Trophoblast cell (in vitro differentiated cells and primary cell): ENCODE measurements at places on chromosomes 12 and 14.

GRCh38 chr14:88104710-88105109 lies 99.8 kb downstream of the GPR65 start:
- DNase-seq = no peak

DNA sequence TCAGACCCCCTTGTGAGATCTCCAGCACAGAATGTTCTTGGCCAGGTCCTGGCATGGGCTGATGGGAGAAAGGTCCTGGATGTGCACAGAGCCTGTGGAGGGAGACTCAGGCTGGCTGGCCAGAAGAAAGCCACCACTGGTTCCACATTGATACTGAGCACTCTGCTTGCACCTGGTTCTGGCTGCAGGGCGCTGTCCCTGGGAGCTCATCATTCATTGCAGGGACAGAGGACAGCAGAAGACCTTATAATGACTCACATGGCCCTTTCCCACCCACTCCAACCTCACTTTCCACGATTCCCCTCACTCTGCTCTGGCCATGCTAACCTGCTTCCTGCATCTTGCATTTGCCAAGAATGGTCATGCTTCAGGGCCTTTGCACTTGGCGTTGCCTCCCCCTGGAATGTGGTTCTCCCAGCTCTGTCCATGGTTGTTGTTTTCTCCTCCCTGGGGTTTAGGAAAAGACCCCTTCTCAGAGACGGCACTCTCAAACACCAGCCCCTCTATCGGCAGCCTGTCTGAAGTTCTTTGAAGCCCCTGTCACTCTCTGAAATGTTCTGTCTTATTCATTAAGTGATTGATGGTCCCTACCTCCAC lies 10.3 kb downstream of the KRT7 start:
- DNase-seq = peak; percentile 48

DNA sequence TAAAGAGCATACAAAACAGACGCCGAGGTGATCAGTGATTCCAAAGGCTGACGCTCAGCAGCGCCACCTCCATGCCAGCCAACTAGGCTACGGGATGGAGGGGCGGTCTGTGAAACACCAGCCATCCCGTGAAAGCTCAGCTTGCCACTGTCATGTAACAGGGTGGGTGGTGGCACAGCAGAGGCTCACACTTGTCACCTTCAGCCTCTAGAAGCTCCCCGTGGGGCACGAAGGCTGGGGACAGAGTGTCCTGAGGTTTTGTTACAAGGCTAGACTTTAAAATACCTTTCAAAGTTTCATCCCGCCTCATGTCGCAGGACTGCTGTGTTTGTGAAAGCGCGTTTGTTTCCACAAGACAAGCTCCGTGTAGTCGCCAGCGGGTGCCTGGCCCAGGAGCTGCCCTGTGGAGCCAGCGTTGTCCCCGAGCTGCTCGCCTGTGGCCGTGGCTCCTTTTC lies 20.7 kb downstream of the XRCC3 start:
- no peak for DNase-seq

DNA sequence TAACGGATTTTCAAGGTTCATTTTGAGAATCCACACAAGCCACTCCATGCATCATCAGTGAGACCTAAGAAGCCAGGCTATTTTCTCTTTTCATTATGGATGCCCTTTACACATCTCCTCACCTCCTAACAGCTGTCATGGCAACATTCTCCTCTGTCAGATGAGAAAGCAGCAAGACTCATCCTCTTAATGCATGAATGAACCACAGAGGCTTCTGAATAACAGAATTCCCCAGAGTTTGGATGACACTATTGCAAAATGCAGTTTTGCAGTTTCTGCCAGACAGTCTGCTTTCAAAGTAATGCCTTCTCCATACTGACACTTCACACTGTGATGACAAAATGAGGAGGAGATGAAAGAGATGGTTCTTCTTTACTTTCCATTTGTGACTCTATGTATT lies 286.7 kb upstream of the GRIP1 start:
- DNase-seq = no peak

DNA sequence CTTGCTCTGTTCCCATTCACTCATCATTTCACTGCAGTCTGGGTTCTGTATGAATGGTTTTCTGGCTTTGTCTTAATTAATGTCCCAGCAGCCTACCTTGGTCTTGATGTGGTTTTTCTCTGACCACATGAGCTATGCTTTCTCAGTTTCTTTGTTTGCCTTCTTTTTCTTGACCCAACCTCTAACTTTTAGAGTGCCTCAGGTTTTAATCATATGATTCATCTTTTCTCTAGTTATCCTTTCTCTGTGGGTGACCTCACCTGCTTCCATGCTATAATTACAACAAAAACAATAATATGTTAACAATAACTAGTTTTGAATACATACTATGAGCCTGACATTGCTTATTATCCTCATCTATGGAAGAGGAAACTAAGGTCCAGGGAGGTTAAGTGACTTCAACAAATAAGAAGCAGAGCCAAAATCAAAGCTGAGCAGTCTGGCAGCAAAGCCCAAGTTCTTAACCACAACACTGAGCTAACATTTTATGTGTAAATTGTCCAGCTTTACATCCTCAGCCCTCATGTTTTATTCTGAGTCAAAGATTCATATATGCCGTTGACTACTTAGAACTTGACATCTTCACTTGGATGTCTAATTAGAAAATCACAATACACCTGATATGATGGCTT lies 4.7 kb upstream of the EPYC start:
- no peak for DNase-seq

GRCh38 chr14:75705014-75705413 lies 44.0 kb downstream of the TTLL5 start:
- peak; percentile 71 for DNase-seq

GRCh38 chr12:13103391-13104033 lies at the start of gene GSG1:
GSG1 (minus strand) TSS chr12:13103667; CDS start chr12:13103512, 155 bp downstream.
- DNase-seq = peak; percentile 59

- no peak for DNase-seq
Observed at GRCh38 chr14:99246536-99247097, 25.4 kb downstream of the BCL11B start.

DNA sequence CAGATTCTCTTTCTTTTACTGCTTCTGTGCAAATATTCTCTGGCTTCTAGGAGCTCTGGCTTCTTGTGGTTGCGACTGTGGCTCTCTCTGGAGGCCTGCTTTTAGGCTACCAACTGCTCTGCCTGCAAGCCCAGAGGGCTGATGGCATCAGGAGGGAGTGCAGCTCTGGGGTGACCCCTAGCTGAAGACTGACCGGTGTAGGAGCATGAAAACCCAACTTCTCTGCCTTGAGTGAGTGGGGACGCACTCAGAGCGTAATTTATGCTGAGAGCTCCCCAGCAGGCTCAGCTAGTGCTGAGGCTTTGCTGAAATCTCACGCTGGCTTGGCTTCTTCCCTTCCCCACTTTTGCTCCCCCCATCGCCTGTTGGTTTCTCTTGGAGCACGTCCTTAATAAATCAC lies 29.9 kb upstream of the RBM19 start:
- DNase-seq = no peak

DNA sequence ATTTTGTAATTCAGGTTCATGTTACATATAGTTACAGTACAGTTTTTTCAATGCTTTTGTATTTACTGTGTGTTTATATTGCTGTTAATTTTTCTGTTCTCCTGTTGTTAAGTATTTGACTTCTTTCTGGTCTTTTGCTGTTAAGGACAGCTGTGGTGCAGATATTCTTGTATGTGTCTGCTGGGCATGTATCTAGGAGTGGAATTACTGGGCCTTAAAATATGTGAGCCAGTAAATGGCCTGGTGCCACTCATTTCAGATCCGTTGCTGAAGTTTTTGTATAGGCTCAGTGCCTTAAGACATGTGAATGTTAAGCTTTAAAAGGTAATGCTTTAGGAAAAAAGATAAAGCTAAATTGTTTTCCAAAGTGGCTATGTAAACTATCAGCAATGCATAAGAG lies 87.3 kb downstream of the TTLL5 start:
- DNase-seq = no peak

- no peak for DNase-seq
Observed at GRCh38 chr12:46470036-46470627, 97.6 kb upstream of the SLC38A2 start.

- DNase-seq = no peak
Observed at GRCh38 chr12:74985986-74986319, 223.7 kb downstream of the KCNC2 start.

- peak; percentile 38 for DNase-seq
Observed at GRCh38 chr14:72666610-72667009, 227.3 kb downstream of the DPF3 start.

GRCh38 chr12:94609917-94610443 lies 40.4 kb downstream of the TMCC3 start:
- DNase-seq = no peak

- DNase-seq = no peak
Observed at GRCh38 chr14:30445011-30445793, 113.8 kb upstream of the G2E3 start.

DNA sequence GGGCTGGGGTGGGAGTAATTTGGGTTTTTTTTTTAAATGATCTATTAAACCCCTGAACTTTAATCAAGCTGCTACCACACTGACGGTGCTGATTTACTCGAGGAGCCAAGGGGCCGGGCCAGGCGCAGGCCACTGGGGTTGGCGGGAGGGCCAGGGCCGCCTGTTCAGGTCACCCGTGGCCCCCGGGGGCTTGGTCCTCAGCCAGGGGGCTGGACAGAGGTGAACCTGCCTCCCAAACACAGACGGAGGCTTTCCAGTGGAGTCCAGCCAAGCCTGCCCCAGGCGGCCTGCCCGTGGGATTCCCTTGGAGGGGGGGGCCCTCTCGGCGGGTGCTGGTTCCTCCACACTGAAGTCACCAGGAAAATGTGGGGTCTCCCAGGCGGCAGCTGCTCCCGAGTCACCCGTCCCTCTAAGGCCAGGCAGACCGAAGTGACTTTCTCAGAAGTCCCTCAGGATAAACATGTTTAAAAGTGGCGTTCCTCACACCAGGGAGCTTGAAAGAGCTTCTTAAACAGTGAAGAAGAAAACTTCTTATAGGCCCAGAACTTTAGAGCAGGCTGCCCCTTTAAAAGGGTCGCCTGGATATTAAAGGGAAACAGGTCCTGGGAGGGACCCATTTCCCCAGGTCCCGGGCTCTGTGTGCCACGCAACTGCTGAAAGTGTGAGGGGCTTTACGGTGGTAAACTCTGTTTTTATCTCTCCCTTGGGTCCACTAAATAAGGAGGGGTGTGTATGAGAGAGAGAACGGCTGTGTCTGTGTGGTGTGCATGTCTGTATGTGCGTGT lies 167.2 kb upstream of the GSC start:
- DNase-seq = no peak

DNA sequence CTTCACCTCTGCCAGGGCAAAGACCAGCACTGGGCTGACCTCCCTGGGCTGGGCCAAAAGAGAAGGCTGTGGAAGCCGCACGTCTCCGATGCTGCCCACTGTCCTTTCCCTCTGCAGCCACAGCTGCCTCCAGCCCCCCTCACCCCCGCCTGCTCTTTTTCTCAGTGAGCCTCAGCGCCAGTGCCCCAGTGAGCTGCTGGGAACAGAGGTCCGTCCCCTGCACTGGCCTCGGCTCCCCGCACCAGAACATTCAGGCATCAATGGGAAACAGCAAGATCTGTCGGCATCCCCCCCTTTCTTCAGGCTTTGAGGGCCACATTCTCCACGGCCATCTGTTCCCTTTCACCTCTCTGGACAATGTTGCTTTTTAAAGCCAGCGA lies 398.1 kb downstream of the ZFP36L1 start:
- no peak for DNase-seq

GRCh38 chr12:108567406-108568337 lies 5.3 kb downstream of the ISCU start:
- DNase-seq = no peak

DNA sequence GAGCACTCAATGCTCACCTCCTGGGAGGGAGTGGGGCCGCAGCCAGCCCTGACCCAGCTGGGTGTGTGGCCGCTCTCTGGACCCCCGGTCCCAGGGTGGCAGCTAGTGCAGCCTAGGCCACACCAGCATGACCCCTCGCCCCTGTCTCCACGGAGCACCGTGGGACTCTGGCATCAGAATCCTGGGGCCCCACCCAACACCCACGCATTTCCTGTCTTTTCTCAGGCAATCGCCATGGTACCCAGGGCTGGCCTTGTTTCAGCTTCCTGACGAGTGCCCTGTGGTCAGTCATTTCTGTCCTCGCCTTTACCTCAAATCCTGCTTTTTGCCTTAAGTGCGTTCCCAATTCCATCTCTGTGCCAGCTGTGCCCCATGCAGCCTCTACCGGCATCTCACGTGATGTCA lies 15.9 kb downstream of the PACS2 start:
- no peak for DNase-seq

DNA sequence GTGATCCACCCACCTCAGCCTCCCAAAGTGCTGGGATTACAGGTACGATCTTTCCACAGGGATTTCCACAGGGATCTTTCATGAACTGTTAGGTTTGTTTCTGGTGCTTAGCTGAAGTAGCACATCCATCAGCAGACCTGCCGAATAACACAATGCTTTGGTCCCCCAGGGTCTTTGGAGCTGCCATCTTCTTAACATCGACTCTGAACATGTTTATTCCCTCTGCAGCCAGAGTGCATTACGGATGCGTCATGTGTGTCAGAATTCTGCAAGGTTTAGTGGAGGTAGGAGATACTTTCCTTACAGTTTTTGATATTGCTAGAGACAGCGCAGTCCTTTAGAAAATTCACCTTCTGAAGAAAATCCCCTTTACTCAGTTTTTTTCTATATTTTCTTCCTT lies 36.3 kb downstream of the SLC17A8 start:
- no peak for DNase-seq

DNA sequence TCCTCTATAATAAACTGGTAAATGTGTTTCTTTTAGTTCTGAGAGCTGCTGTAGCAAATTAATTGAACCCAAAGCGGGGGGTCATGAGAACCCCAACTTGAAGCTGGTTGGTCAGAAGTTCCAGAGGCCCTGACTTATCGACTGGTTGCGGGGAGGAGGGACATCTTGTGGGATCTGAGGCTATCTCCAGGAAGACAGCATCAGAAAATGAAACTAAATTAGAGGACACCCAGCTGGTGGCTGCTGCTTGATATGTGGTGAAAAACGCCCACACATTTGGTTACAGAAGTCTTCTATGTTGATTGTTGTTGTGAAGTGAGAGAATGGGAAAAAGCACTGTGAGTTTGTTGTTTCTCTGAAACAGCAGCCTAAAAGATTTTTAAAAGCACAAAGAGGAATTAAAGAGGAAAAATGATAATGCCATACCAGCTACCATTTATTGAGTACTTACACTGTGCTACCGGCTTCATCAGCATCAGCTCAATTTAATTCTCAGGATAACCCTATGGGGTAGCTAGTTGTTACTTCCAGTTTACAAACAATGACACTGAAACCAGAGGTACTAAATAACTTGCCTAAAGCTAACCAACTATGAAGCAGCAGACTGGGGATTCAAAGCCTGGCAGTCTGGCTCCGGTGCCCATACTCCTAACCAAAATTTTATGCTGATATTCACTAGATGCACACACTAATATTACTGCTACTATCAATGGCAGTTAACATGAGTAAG lies 24.3 kb downstream of the DDX24 start:
- no peak for DNase-seq

DNA sequence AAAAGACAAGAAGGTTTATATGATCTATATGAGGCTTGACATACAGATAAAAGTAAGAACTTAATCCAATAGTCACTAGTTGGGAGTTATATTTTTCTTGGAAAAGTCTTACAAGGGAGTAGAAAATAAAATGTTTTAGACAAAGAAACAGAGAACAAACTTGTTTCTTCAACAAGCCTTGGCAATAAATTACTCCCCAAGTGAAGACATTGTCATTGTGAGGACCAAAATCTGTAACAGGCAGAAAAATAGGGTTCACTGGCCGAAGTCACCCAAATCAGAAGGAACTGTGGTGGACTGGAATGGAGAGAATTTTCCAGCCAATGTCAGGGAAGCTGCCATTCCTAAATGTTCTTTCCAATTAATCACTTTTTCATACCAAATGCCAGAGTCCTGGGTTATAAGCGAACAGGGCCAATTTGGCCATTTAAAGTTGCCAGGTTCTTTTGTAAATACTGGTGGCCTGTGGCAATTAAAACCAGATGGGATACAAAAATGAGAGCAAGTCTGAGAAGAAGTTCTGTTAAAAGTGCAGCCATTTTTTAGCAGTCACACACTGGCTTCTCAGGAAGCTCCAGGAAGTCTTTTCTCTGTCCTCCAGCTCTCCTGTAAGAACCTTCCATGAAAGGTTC lies 117.3 kb upstream of the OVCH1 start:
- no peak for DNase-seq
